Activated naive CD4-positive, alpha-beta T cell (primary cell): ENCODE measurements at places on chromosomes 1 and 21.
A peak's percentile ranks its signal among the peaks of the same experiment; 100 is the strongest.

DNA sequence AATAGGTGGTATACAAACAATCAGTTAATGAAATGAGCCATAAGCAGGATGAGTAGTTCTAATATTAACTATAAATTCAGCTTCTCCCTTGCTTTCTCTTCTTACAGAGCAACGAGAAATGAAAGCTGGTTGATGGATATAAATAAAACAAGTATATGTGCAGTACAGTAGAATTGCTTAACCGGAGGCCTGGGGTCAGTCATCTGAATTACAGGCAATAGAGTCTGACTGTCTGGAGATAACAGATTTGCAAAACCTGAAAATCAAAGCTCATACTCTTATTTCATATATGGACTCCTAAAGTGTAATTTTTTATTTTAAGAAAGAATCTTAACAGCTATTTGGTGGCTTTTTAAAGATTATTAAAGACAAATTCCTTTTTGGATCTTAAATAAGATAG is 43.1 kb upstream of the SGIP1 start:
- no peak for DNase-seq

GRCh38 chr1:158199849-158200248 is 19.2 kb downstream of the CD1D start:
- no peak for DNase-seq

DNA sequence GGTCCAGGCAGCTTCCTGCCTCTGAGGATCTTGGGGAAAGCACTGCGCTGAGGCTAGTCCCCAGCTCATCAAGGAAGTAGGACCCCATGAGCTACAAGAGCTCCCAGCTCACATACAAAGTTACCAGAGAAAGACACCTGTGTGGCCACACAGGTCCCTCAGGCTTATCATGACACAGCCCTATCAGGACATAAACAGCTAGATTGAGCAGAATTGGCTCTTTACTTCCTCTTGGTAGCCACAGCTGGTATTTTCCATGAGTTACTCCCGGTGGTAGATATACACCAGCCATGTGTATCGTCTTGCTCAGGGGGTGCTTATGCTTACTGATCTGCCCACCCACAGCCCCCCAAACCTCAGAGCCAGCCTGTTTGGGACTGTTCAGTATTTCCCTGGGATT is 1.2 kb downstream of the LENEP start:
- DNase-seq = no peak

- DNase-seq = no peak
Observed at GRCh38 chr1:156833603-156834002, 17.0 kb upstream of the SH2D2A start.

DNA sequence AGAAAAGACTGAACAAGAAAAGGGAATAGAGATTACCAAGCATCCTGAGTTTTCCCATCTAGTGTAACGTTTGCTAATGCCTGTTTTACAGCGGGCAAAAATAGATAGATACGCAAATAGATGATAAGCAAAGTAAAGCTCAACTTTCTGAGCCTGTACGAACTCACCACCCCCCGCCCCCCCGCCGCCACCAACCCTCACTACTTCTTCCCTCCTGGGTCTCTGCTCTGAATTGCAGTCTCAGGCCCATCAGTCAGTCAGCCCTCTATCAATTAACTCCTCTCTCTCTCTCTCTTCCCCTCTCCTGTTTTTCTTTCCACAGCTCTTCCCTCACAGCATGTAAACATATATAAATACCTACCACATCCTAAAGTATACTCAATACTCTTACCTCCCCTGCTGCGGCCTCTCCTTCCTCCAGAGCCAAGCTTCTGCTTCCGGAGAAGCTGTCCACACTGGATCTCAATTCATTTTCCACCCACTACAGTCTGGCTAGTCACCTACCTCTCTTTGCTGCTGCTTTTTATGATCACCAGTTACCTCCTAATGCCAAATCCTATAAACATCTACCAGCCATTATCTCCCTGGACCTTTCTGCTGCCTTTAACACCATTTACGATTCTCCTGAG is 64.6 kb downstream of the CAPN2 start:
- DNase-seq = no peak

GRCh38 chr1:231236208-231236591 is 4.8 kb upstream of the GNPAT start:
- no peak for DNase-seq

GRCh38 chr1:109214695-109215623 is 1.2 kb downstream of the SARS1 start:
- no peak for DNase-seq

DNA sequence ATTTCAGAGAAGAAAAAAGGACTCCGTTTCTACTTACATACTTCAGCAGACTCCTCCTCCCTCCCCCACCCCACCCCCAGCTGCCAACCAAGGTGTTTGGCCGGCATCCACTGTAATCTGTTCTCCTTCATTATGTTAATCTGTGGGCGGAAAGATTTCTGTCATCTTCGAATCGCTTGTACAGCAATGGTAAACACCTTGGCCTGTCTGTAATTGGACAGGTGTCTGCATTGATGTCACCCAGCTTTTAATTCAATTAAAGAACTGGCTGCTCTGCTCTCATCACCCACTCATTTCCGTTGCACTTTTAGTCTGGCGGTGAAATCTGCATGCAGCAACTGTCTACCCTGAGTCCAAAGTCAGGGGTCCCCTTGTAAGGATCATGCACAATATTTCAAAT is 368.6 kb downstream of the USH2A start:
- no peak for DNase-seq

GRCh38 chr1:208167261-208167869 is 76.8 kb downstream of the PLXNA2 start:
- no peak for DNase-seq

GRCh38 chr1:234519506-234519905 is 40.5 kb upstream of the TARBP1 start:
- no peak for DNase-seq

GRCh38 chr1:183346276-183346732 is 71.9 kb downstream of the NMNAT2 start:
- DNase-seq = no peak

GRCh38 chr1:91021686-91022517 is at the start of gene ZNF644:
Gene ZNF644 (minus strand): TSS chr1:91022035. CDS start chr1:90982353, 39,682 bp downstream.
- peak; percentile 80 for DNase-seq

DNA sequence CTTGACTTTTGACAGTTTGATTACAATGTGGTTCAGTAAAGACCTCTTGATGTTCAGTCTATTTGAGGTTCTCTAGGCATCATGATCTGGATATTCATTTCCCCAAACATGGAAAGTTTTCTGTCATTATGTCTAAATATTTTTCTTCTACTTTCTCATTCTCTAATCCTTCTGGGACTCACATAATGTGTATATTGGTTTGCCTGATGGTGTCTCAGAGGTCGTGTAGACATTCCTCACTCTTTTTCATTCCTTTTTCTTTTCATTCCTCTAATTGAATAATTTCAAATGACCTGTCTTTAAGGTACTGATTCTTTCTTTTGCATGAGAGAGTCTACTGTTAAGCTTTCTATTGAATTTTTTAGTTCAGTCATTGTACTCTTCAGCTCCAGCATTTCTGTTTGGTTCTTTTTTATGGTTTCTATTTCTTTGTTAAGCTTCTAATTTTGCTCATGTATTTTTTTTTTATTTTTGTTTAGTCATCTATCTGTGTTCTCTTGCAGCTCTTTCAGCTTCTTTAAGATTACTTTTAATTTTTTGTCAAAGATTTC is 158.4 kb downstream of the GDAP2 start:
- DNase-seq = no peak

DNA sequence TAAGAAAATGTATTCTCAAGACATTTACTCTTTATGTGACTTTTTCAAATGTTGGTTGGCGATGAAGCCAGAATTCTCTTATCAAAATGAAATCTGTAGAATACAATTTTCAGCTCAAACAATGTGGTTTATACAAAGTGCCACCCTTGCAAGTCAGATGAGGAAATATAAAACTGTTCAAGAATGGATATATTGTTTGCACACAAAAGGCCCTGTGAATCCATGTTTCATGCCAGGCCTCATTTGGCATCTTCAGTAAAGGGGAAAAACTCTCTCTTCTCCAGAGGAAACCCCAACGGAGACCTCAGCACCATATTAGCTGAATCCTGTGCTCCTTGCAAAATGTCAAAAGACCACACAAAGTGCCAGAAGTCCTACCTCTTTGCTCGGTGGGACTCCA is 310.4 kb downstream of the RRAGC start:
- no peak for DNase-seq

- DNase-seq = no peak
Observed at GRCh38 chr1:154879038-154879421, 8.9 kb upstream of the KCNN3 start.

- no peak for DNase-seq
Observed at GRCh38 chr1:244011271-244011670, 39.8 kb upstream of the ZBTB18 start.

DNA sequence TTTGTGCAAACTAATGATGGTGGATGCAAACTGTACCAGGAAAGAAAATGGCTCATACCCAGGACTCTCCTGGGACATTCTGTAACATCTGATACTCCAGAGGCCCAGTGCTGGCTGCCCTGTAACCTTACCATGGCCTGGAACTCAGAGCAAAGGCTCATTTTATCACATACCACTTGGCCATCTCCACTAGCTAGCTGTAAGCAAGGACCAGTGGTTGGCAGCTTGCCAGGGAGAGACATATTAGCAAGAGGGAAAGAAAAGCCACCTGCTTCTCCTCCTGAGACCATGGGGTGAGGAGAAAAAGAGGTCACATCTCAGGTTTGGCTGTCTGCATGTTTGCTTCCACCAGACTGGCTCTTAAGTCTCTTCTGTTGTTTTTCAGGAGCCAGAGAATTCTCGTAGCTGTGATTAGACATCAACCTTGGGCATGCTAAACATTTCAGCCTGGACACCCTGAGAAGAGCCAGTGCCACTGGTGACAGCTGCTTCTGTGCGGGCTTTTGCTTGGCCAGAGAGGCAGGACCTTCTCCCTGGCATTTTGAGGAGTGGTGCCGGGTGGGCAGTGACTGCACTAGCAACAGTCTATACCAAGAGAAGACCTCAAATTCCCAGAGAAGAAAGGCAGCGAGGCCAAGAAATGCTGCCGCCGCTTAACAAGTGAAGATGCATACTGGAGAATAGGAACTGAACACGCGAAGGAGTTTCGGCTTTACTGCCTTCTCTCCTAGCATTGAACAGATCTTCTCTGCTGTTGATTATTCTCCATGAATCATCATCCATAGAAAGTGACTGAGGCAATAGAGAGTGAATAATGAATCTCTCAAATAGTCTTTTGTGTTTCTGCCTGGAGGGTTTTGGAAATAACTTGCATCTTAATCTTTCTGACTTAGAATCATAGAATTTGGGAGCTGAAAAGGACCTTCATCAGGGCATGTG is 6.7 kb upstream of the INKA2 start:
- DNase-seq = no peak

DNA sequence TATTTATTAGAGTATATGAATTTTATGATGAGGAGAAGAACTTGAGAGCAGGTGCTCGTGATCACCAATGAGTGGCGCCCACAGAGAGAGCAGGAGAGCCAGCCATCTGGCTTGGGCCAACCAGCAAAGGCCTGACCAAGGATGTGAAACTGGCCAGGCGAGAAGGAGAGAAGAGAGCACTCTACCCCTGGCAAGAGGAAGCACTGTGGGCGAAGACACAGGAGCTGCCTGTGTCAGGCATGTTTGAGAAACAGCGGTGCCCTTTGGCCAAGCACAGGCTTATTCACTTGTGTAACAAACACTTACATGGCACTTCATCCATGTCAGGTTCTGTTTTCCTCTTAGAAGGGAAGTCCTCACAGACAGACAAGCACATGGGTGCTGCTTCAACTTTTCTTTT is 4.2 kb upstream of the SIPA1L2 start:
- no peak for DNase-seq

DNA sequence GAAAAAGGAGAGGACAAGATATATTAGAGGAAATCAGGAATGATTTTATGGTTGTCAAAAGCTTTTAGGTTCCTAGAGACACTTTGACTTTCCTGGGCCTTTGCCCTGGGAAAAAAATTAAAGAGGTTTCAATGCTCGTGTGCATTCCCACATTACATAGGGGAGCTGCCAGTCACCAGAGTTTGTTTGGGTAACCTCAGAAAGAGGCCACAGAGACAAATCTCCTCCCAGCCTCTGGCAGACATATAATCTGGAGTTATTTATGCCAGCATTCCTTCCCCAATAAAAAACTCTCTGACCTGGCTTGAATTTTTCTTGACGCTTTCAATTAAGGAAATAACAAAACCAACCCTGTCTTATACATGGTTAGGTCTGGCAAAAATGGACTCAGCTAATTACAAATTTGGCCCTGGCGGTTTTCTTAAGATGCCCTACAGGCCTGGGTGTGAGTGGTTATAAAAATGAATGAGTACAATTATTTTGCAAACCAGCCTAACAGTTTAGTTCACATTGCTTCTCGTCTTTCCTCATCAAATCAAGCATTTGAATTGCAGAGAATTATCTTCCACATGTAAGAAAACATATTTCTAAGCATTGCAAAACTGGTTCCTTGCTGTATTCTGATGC is 63.7 kb downstream of the WLS start:
- DNase-seq = no peak

DNA sequence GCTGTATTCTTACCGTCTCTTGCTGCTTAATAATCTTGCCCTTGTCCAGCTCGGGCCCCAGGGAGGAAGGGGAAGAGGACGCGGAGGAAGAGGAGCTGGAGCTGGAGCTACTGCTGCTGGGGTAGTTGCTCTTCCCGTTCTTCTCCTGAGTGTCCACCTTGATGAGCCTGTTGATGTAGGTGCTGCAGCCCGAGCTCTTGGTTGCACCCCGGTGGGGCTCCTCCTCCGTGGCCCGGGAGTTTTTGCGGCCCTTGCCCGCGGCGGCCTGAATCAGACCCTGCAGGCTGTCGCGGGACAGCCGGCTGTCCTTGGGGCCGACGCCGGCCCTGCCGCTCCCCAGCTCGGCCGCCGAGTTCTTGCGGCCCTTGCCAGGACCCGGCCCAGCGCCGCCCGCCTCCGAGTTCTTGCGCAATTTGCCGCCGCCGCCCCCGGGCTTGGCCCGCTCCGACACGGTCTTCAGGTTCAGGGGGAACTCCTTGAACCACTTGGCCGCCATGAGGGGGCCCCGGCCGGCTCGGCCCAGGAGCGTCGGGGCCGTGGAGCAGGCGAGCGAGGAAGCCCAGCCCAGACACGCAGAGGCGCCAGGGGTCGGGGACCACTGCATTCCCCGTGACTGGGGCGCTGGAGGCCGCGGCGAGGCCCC is 475 bp upstream of the TDRD10 start:
- DNase-seq = no peak

GRCh38 chr1:229675396-229675795 is 49.3 kb downstream of the URB2 start:
- DNase-seq = no peak

DNA sequence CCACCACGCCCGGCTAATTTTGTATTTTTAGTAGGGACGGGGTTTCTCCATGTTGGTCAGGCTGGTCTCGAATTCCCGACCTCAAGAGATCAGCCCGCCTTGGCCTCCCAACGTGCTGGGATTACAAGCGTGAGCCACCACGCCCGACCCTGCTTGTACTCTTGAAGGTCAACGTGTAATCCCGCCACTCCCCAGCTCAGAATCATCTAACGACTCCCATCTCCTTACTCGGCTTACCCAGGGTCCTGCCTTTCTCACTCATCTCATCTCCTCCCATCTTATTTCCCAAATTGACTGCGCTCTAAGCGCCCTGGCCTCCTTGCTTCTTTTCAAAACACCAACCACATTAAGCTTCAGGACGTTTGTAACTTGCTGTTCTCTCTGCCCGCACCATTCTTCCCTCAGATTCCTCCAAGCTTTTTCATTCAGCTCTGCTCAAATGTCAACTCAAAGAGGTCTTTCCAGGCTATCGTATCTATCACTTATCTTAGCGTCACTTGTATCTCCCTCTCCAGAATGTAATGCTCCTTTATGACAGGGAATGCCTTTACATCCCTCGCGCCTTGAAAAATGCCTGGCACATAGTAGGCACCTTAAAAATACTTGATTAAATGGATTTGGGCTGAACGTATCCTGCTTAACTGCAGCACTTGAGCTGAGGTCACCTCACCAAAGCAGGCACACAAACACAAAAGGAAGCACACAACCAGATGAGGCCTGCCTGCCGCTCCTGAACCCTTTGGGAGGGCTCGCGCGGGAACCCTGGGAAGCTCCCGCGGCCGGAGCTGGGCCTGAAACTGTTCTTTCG is 1.4 kb upstream of the USP1 start:
- no peak for DNase-seq
